Activated CD4-positive, alpha-beta memory T cell treated with anti-CD3 and anti-CD28 coated beads for 36 hours (primary cell): ENCODE measurements at places on chromosomes 16 and 17.

DNA sequence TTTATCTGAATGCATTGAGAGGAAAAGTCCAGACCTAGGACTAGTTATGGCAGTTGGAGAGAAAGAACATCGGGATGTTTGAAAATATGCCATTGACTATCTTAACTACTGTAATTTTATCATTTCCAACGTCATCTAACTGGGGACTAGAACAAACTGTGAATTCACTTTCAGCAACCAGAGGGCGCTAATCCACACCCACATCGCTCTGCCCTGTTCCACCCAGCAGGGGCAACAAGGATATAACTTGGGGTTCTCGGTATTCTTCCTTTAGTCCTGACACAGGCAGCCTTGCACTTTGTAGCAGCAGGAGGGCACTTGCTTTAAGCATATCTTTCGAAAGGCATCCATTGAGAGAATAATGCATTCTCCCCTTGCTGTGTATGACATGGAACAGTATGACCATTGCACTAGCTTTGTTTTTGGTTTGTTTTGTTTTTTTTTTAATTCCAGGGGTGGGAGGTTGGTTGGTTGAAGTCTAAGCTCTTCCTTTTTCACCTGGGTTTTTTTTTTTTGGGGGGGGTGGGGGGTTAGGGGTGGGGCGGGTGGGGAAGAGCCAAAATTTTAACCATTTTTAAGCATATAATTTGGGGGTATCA lies 31.5 kb downstream of the SIAH1 start:
- peak; percentile 77 for DNase-seq

DNA sequence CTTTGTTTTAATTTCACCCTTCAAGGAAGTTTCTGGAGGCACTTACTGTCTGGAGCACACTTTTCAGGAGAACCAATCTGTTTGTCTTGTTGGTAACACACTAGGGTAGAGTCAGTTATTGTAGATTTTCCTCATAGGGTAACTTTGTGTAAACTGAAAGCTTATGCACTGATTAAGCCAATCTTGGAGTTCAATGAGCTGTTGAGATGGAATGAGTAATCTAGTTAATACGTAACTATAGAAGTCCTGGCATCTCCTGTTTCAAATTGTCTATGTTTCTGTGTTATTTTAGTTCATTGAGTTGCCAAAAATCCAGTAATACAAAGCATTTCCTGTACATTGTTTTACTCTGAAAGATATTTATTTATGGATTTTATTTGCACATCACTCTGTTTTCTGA lies 111.6 kb upstream of the HAS3 start:
- DNase-seq = no peak

DNA sequence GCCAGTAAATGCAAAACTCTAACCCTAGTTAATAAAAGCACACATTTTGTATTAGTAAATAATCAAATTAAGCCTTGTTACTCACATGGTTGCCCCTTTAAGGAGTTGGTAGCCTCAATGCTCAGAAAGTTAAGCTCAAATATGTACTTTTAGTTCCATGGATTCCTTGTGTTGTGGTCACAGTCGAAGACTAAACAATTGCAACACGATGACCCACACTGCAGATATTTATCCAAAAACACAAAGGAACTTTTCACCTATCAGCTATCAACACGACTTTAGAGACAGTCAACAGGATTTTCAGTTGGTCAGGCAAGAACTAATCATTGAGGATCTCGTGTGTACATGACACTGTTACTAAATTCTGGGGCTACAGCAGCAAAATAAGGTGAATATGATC lies 47.4 kb upstream of the NUDT7 start:
- DNase-seq = no peak

DNA sequence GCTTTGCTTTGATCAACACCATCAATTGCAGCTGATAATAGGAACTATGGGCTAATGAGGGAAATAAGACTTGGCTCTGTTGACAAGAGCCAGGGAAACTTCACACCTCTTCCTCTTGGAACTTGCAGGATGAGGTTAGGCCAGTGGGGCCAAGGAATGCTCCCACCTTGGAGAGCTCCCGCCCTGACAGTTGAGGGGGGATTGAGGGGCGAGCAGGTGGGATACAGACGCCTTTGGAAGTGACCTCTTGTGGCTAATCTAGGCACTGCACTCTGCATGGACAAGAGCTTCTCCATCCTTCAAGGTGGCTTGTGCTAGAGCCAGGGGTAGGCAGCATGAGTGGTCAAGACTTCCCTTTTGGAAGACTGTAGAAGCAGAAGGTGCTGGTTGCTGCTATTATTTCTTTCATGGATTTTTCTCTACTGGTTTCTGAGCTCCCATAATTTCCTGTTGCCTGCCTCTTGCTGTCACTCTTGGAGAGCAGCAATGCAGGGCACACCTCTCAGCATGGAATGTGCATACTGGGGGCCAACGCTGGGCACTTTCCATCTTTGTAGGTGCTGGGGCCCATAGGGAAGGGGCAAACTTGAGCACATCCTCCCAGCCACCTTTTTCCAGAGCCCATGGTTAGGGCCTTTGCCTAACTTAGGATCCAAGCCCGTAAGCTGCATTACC lies 2.3 kb upstream of the PHF12 start:
- DNase-seq = peak; percentile 61

DNA sequence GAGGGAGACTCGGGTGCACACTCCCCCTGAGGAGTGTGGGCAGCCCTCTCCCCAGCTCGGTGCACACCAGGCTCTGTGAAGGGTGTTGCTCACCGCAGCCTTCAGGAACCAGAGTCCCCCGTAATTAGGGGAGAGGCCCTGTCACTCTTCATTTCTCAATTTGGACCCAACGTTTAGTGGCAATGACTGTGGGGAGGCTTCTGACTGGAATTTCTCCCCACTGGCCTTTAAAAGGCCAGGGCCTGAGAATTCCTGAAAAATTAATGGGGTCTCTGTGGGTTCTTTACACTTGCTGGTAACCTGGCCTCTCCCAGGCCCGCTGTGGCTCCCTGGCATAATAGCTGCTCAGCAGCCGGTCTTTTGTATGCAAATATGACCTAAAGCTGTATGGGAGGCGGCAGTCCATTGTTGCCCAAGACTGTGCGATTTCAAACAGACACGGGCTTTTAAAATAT lies 209.7 kb downstream of the MSI2 start:
- DNase-seq = no peak

GRCh38 chr17:80035937-80036714 lies at the start of gene CCDC40:
Gene CCDC40, plus strand, starts transcription at chr17:80036642. Its CDS starts 21 bp downstream, at chr17:80036663.
- DNase-seq = peak; percentile 80

- no peak for DNase-seq
These were observed 72.8 kb upstream of the C16orf82 start for GRCh38 chr16:26993963-26994362.

GRCh38 chr16:79303959-79304387 lies 296.6 kb downstream of the MAF start:
- no peak for DNase-seq

DNA sequence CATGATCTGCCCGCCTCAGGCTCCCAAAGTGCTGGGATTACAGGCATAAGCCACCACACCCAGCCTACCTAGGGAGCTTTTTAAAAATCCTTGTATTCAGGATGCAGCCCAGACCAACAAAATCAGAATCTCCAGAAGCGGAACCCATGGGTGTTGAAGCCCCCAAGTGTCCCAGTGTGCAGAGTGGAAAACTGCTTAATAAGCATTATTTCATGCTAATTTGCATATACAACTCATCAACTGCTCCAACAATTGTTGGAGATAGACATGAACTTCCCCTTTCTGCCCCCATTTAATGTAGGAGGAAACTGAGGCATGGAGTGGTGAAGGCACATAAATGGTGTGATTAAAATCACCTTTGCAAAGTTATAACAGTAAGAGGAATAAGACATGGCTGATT lies 84.3 kb upstream of the C16orf82 start:
- DNase-seq = no peak

DNA sequence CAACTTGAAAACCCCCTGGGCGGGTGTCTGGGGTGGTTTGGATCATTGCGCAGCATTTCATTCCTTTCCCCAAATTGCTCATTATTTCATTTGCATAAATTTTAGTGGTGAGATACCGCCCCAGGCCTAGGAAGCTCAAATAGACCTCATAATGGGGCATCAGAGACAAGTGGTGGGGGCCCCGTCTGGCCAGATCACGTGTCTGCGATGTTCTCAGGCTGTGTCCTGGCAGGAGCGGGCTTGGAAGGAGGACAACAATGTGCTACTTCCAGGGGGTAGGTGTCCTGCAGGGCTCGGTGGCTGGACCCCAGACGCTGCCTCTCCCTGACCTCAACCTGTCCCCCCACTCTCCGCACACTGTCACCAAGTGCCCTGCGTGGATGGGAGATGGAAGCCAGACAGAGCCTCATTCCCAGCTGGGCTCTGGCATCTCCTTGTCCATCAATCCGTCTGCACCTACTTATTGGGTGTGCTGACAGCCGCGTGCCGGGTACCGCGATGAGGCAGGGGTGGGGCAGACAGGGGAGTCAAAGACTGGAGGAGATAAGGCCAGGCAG lies 116.9 kb downstream of the NTN1 start:
- DNase-seq = no peak

DNA sequence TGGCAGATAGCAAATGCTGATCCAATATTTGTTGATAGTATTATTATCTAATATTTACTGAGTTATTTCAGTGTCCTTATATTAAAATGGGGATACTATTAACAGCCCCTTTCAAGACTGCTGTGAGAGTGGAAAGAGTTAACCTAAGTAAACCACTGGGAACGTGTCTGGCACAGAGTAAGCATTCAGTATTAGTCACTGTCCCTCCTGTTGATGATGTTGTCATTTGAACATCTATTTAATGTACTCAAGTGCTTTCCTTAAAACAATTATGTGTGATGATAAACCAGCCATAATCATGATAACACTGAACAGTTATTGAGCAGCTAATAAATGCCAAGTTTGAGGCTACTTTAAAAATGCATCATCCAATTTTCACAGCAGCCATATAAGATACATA lies 135.7 kb upstream of the XYLT1 start:
- no peak for DNase-seq

GRCh38 chr17:29107933-29108822 lies 65.2 kb downstream of the PIPOX start:
- no peak for DNase-seq

- DNase-seq = no peak
These were observed 257.4 kb downstream of the KCNJ2 start for GRCh38 chr17:70426752-70427151.

GRCh38 chr16:50653633-50654519 lies 27.2 kb downstream of the SNX20 start:
- no peak for DNase-seq

DNA sequence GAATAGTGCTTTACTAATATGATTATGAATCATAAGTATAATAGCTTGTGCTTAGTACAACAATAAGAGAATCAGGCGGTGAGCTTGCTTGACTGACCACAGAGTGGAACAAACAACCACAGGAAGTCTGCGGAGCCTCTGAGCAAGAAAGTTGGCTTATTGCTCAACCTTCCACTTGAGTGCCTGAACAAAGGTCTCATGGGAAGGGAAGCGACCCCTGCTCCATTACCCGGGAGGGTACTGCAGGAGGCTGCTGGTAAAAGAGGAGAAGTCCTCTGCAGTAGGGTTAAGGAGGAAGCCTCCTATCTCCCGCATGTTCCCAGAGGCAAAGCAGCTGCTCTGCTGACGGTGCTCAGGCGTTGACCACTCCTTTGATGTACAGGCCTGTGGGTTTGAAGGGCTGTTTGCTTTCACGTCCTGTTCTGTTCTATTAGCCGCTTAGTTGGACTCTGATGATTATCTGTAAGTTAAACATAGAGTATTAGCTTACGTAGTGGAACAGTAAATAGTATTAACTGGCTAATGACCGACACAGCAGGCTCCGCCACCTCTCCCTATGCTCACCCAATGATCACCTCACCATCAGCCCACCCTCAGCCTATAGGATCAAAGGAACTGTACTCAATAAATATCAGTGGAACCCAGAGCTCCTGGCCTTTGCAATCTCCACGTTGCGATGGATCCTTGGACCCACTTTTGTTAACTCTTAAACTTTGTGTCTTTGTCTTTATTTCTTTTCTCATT lies 17.5 kb downstream of the ALOX15B start:
- DNase-seq = peak; percentile 70

DNA sequence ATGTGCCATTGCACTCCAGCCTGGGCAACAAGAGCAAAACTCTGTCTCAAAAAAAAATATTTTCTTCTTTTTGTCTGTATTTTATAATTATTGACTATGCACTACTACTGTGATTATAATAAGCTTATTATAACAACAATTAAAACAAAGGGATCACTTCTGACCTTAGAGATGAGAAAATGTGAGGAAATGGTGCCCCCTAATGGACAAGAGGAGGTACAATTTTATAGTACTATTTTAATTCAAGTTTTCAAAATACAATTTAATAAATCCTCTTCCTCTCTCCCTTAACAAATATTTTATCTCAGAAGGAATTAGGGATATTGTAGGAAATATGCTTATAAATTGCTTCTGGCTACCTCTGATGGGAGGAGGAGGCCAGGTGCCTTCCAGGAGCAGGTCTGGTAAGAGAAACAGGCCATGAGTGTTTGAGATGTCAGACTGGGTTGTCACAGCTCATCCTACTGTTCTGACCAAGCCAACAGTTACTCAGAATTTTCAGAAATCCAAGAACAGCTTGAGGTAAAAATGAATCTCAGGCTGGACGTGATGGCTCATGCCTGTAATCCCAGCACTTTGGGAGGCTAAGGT lies 14.0 kb downstream of the VPS53 start:
- DNase-seq = no peak

DNA sequence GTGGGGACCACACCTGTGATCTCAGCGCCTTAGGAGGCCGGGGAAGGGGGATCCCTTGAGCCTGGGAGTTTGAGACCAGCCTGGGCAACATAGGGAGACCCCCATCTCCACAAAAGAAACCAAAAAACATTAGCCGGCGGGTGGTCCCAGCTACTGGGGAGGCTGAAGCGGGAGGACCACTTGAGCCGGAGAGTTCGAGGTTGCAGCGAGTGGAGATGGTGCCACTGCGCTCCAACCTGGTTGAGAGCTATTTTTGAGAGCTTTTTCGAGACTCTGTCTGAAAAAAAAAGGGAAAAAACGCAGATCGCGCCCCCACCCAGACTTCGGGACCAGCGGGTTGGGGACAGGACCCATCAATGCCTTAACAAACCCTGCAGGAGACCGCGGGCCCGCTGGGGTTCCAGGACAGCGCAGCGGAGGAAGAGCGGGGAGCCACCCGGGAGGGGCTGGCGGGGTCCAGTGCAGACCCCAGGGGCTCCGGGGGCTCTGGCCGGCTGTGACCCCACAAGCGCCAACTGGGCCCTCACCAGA lies 762 bp upstream of the BAIAP3 start:
- DNase-seq = no peak

DNA sequence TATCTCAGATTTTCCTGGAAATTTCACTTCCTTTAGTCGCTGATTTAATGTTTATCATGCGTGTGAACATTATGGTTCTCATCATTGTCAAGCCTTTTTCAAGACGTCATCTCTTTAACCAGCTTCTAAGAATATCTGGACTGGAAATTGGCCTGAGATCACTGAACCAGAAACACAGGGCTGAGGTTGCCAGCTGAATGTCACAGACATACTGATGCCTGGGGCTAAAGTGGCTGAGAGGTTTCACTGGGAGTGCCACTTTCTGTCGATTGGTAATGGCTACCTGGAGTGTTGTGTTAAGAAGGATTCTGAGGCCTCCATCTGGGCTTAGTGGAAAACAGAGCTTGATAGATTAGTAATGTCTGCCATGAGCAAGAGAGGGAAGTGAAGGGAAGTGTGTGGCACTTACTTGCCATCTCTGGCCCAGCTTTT lies 54.2 kb downstream of the CRISPLD2 start:
- no peak for DNase-seq

- DNase-seq = no peak
These were observed 224.7 kb upstream of the IRX3 start for GRCh38 chr16:54511222-54511731.

- no peak for DNase-seq
These were observed 2.6 kb downstream of the MXRA7 start for GRCh38 chr17:76707985-76708807.

- DNase-seq = no peak
These were observed 270.6 kb downstream of the FTO start for GRCh38 chr16:53974484-53975080.
